ENCODE measurements at places on chromosomes 11 and 22.

DNA sequence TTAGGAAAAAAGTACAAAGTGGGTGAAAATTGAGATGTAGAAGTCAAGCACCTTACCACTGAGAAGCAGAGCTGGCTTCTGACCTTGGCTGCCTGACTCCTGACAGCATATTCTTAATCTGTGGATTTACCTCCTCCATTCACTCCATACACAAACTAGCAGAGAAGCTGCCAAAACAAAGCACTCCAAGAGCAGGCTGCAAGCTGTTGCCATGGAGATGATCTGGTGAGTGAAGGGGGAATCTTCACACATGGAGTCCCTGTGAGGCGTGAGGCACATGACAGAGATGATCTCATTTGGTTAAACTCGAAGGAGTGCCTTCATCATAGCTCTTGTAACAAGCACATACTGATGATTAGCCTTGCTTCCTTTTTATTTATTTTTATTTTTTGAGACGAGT, 16.1 kb downstream of the COMMD9 start:
- no peak for DNase-seq

DNA sequence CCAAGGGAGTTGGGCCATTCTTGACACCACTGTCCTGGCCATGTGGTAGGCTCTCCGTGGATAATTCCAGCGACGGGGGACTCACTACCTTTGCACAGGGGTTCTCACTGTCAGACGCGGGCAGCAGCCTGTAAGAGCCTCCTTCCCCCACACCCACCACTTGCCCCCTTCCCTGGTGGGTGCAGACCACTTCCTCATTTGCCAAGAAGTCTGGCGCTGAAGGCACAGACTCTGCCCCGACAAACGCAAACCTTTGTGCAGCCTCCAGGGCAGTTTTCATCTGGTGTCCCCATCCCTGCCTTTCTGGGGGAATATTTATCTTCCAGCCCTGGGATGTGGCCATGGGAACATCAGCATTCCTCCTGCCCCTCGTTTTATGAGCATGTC, 422.5 kb downstream of the SHANK2 start:
- DNase-seq: no peak

- no peak for DNase-seq
Measured at GRCh38 chr22:22151308-22151707, 93.3 kb upstream of the VPREB1 start.

DNA sequence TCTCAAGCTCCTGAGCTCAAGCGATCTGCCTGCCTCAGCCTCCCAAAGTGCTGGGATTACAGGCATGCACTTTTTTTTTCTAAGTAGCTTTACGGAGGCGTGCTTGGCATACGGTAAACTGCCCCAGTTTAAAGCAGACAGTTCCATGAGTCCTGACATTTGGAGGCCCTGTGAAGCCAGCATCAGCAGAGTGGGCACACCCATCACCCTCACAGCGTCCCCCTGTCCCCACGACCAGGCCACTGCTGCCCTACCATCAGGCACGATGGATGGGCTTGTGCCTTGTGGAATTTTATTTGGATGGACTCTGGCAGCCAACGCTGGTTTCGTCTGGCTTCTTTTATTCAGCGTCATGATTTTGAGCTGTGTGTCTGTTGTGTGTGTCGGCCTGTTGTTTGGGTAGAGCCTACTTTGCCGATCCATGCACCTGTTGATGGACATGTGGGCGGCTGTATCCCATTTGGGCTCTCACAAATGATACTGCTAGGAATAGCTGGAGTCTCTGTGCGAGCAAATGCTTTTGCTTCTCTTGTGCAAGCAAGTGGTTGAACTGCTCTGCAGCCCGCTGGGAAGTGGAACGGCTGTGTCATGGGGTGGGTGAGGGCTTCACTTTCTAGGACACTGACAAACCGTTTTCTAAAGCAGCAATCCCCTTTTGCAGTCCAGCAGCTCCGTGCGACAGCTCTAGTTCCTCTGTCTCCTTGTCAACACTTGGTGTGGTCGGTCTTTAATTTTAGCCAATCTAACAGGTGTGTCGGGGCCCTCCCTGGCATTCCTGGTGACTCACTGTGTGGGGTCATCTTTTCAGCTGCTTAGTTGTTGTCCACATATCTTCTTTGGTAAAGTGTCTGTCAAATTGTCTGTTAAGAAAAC, 23.8 kb downstream of the KCNQ1 start:
- no peak for DNase-seq

DNA sequence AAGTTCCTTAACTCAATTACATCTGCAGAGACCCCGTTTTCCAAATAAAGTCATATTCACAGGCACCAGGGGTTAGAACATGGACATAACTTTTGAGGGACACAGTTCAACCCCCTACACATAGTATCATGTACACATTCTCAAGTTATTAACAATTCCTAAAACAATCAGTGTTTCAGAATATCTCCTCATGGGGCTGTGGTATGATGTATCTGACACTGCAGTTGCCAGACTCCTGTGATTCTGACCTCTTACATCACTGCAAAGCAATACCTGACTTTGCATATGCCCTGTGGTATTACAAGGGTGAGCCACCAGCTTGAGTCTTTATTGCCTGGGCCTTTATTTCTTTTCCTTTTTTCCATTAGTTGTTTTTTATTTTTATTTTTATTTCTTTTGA, 141.7 kb downstream of the COMMD9 start:
- DNase-seq: no peak

GRCh38 chr11:64787526-64788320, 9.4 kb upstream of the SF1 start:
- DNase-seq: peak; percentile 56

All from KBM-7 (cell line).